ENCODE measurements at places on chromosomes 5 and 9. TPM values are rescaled to one million over a fixed set of nuclear protein-coding genes. Genes with fewer than 3 reads are reported as not detected.
A peak's percentile ranks its signal among the peaks of the same experiment; 100 is the strongest.

The KCNN2 gene
- 20.6 TPM for polyA plus RNA-seq

The OTP gene
- not detected for polyA plus RNA-seq

The CORO2A gene
- 0.09 TPM for polyA plus RNA-seq

The NAIP gene
- 2.2 TPM for polyA plus RNA-seq

The FRMPD1 gene
- polyA plus RNA-seq = 0.59 TPM

The C6 gene
- polyA plus RNA-seq = 71.2 TPM

- DNase-seq = no peak
Observed at GRCh38 chr9:130111786-130112537, 58.3 kb downstream of the GPR107 start.

DNA sequence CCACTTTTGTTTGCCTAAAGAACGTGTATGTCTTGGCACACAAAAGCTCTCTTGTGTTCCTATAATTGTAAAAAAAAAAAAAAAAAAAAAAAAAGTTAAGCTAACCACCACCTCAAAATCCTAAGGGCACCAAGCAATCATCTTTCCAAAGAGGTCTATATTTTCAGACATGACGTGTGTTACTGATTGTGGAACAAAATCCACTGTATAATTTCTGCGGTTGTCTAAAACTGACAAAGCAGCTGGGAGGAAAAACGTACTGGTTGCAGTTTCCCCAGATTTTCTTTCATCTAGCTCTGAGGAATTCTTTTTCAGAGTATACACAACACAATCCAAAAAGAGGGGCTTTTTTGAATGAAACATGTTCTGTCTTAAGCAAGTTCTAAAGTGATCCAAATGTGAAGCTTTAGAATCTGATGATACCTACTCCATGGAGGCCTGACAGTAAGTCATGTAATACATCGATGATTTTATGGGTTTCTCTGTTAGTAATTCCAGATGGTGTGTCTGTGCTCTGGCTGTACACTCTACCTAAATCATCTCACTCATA lies 375.6 kb upstream of the NUDT12 start:
- DNase-seq = no peak

- DNase-seq = peak; percentile 92
Observed at GRCh38 chr9:121286973-121287741, 19.2 kb downstream of the GSN start.

DNA sequence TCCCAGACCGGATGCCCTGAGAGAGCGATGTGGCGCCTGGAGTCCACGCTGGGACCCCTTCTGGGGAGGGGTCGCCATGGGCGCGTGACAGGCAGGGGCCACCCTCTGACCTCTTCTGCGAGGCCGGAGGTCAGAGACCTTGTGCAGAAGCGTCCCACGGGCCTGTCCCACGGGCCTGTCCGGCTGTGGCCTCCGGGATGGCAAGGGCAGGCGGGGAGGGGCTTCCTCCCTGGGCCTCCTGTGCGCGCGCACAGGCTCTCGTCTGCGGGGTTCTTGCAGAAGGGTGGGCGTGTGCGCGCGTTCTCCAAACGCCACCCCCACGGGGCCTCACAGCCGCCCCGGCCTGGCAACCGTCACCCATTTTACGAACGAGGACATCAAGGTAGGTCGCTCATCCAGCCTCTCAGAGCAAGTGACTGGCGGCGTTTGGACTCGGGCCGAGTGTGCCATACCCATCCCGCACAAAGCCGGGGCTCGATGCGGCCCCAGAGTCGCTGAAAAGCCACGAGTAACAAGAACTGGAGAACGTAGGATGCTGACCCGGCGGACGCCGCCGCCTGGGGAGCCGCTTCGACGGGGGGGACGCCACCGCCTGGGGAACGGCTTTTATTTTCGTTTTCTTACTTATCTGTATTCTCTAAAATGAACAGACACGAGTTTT lies 897 bp downstream of the AHRR start:
- no peak for DNase-seq

DNA sequence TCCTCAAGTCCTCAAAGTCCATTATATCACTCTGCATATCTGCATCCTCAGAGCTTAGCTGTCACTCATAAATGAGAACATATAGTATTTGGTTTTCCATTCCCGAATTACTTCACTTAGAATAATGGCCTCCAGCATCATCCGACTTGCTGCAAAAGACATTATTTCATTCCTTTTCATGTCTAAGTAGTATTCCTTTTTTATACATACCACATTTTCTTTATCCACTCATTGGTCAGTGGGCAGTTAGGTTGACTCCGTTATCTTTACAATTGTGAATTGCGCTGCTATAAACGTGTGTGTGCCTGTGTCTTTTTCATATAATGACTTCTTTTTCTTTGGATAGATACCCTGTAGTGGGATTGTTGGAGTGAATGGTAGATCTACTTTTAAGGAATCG lies 117.2 kb downstream of the OR2K2 start:
- DNase-seq = no peak

DNA sequence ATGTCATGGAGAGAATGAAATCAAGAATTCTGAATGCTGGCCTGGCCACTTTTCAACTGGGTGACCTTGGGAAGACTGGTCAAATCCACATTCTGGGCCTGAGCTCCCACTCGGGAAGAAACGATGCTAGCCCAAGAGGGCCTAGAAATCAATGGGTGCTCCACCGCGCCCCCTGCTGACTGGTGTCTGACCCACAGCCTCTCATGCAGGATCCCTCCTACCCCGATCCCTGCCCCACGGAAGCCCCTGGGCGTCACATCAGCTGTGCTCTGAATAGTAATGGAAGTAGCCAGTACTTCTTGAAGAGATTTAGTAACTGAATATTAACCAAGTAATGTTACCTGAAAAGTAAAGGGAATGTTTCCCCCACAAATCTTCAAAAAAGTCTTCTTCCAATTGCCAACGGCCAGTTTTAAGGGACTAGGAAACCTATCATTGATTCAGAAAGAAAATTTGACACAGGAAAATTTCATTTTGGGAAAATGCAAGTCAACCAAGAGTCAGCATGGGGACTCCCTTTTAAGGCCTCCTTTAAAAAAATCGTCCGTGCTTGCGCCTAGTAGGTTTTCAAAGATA lies 43.9 kb downstream of the CRB2 start:
- DNase-seq = no peak

DNA sequence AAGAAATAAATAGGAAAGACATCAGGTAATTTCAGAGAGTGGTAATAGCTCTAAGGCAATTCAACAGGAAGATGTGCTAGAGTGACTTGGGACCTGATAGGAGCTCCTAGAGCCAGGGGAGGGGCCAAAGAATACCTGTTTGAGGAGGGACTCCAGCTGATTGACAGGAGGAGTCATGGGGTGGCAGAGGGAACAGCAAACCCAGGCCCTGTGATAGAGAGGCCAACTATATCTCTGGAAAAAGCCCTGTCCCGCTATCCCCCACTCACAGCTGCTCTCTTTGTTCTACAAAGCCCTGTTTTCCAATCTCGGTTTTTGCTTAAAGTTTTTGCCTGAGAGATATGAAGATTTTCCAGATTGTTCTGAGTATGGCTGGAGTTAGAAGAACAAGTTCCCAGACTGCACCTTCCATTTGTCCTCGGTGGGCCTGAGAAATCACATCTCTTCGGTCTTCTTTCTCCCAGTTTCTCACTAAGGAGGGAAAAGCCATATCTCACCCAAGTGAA lies 9.0 kb upstream of the NSD1 start:
- DNase-seq = no peak

DNA sequence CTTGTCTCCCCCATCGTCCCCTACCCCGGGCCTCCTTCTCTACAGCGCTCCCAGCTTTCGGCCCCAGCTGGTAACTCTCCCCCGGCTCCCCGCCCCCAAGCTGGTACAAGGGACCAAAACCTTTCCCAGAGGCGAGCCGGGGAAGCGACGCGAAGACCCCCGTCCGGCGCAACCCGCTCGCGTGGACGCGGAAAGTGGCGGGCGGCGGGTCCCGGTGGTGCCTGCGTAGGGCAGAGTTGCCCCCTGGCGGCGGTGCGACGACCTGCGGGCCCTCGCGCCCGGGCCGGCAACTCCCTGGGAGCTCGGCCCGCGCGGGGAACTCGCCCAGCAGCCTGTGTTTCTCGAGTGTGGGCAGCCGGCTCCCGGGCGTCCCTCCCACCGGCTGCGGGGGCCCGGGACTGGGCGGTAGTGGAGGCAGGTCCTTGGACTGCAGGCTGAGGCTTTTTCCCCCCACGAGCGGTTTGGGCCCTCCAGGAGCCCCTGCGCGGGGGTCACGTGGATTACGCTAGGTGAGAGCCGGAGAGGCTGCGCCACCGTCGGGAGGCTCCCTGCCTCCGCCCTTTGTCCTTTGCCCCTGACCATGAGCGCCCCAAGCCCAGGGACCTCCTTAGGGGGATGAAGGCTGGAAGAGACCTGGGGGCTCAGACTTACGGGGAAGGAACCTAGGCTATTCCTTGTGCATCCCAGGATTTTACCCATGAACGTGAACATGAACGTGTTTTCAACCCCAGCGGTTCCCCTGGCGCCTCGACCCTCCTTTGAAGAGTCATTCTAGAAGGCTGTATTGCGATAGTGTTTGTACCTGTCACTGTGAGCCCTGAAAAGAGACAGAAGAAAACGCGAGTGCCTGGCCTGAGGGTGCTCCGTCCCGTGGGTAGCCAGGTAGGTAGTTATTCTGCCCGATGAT lies 2.9 kb upstream of the FOXD1 start:
- peak; percentile 83 for DNase-seq

DNA sequence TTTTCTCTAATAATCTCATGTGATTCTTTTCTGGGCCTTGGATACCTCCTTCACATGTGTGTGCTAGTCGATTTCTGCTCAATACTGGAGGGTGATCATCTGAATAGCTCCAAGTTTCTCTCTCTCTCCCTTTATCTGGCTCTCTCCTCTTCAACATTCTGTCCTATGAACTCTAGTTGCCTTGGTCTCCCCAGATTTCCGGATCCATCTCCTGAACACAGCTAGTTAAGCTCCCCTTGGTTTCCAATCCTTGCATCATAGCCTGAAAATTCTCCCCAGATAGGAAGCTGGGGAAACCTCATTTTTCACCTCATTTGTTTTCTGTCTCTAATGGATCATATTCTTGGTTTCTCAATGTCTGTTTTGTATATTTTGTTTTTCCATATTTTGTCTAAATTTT lies 832.3 kb downstream of the MTRR start:
- DNase-seq = no peak

DNA sequence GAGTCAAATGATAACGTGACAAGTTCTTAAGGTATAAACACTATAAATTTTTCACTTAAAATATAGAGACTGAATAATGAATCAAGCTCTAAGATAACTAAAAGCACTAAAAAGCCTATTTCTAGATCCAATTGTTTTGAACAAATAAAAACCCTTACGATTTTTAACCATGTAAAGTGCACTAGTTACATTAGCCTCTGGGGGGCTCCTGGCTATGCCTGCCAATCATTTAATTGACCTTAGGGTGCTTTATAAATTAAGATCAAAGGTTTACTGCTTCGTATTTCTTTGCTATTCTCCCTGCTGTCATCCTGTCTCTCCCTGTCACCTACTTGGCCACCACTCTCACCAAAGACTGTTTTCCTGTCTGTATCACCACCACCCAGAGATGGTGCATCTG lies 133.4 kb downstream of the ESM1 start:
- DNase-seq = no peak

- peak; percentile 56 for DNase-seq
Observed at GRCh38 chr9:119283078-119283794, 86.0 kb downstream of the BRINP1 start.

DNA sequence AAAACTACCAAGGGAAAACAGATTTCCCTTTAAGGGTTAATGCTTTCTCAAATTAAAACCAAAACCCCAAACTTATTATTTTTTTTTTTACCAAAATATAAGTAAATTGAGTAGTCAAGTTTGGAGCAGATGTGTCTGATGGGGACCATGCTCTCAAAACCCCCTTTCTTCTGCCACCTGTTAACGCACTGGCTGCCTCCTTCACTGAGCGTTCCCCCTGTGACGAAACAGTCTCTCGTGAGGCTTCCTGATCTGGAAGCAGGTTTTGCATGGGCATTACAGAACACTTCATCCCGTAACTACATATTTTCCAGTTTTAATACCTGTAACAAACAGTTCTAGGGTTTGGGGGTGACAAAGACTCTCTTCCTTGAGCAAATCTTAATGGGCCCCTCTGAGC lies 59.4 kb downstream of the ANKH start:
- no peak for DNase-seq

Measured in right cardiac atrium (tissue), 5 donors.